ENCODE measurements at places on chromosomes 7 and 10. TPM values are rescaled to one million over a fixed set of nuclear protein-coding genes. Genes with fewer than 3 reads are reported as not detected.
A peak's percentile ranks its signal among the peaks of the same experiment; 100 is the strongest.

LBX1 gene
- not detected for total RNA-seq

CUZD1 gene
- 0.30 TPM for total RNA-seq

MMD2 gene
- total RNA-seq: not detected

CCL24 gene
- total RNA-seq: not detected

FAM25A gene
- not detected for total RNA-seq

TAS2R3 gene
- total RNA-seq: 1.6 TPM

SEMA3E gene
- 1.6 TPM for total RNA-seq

ACSM6 gene
- total RNA-seq: not detected

FKBP6 gene
- total RNA-seq: not detected

- no peaks in the 10 kb centered on the region for H3K4me1 ChIP-seq
- H3K4me3 ChIP-seq: no peak overlapping the region
- no peak overlapping the region for H3K27ac ChIP-seq
- no peaks in the 10 kb centered on the region for H3K27me3 ChIP-seq
- H3K36me3 ChIP-seq: no peaks in the 10 kb centered on the region
- DNase-seq: no peak
Observed at GRCh38 chr7:115128154-115128553, 206.3 kb downstream of the MDFIC start.

DNA sequence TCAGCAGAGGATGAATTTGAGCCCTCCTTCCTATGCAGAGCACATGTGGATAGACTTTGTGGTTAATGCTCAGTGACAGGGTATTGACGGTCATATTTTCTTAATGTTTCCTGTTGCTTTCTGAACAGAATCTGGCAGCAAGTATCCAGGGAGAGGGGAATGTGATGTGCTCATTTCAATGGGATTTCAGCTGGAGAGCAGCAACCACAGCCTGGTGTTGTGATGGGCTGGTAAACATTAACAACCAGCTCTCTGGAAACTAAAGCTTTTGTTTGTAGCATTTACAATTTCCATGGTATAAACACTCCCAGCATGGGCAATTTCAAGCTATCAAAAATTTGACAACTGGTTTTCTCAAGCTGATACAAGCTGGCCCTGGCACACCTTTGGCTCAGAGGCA, 215.9 kb downstream of the SH2D4B start:
- DNase-seq: no peak
- H3K27me3 ChIP-seq: no peaks in the 10 kb centered on the region
- H3K36me3 ChIP-seq: no peaks in the 10 kb centered on the region
- no peaks in the 10 kb centered on the region for H3K4me1 ChIP-seq
- H3K4me3 ChIP-seq: no peak overlapping the region
- no peak overlapping the region for H3K27ac ChIP-seq

DNA sequence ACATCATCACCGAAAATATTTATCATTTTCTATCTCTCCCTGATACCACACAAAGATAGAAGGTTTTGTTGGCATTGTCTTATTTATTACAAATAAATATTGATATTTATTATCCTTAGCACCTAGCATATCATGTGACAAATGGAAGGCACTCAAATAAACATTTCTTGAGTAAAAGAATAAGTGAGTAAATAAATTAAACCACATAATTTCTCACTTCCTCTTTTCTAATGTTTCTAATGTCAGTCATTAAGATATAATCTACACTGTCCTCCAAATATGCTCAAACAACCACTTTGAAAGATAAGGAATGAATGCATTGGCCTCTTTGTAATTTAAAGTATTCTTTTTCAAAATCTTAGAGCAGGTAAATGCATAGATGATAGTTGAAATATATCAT, 1027.8 kb upstream of the LRRTM3 start:
- H3K36me3 ChIP-seq: no peaks in the 10 kb centered on the region
- peaks cover 13% of the 10 kb centered on the region for H3K27me3 ChIP-seq
- no peaks in the 10 kb centered on the region for H3K4me1 ChIP-seq
- H3K4me3 ChIP-seq: no peak overlapping the region
- no peak for DNase-seq

DNA sequence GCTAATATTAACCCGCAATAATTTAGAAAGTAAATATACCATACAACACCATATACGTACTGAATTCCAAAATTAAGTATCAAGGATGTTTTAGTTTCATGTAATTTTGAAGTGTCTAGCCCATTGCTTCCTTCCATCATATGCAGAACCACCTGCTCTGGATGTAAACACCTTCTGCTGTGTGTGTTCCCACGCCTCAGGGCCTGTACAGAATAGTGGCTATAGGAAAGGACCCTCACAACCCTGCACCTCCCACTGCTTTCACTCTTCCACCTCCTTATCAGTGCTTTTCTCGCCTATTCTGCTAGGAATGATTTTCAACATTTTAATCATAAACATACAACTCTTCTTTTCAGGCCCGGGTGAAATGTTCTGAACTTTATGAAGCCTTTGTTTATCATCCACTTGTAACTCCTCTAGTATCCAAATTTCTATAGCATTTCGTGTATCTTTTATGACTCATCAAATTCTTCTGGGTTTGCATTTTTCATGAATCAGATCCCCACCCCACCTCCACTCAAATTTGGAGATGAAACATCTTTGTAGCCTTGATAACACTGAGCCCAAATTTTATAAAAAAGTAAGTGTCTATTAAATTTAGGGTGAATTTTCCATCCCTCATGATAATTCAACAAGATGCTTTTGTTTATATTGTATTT, 1106.8 kb upstream of the C7orf33 start:
- no peaks in the 10 kb centered on the region for H3K36me3 ChIP-seq
- no peaks in the 10 kb centered on the region for H3K27me3 ChIP-seq
- no peak overlapping the region for H3K4me3 ChIP-seq
- DNase-seq: no peak

GRCh38 chr7:106466867-106467266, 182.1 kb upstream of the NAMPT start:
- DNase-seq: no peak
- H3K4me3 ChIP-seq: no peak overlapping the region
- peaks cover 7% of the 10 kb centered on the region for H3K27me3 ChIP-seq
- peaks cover 4% of the 10 kb centered on the region for H3K36me3 ChIP-seq

DNA sequence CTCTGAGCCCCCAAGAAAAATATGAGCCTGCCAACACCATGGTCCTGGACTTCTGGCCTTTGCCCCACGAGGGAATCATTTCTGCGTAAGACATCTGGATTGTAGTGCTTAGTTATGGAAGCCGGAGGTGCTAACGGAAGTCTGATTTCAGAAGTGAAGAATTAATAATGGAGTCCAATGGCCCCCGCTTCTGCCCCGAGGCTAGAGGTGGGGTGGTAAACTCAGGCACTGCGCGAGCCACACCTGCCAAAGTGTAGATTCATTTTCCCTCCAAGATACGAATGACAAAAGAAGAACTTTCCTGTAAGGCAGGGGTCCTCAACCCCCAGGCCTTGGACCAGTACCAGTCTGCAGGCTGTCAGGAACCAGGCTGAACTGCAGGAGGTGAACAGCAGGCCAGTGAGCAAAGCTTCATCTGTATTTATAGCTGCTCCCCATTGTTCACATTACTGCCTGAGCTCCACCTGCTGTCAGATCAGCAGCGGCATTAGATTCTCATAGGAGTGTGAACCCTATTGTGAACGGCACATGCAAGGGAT, 22.3 kb downstream of the CNPY1 start:
- no peaks in the 10 kb centered on the region for H3K4me1 ChIP-seq
- no peak overlapping the region for H3K27ac ChIP-seq
- peak; percentile 65 for DNase-seq
- no peaks in the 10 kb centered on the region for H3K36me3 ChIP-seq
- peaks cover 29% of the 10 kb centered on the region for H3K27me3 ChIP-seq

- H3K27me3 ChIP-seq: no peaks in the 10 kb centered on the region
- H3K4me1 ChIP-seq: peaks cover 73% of the 10 kb centered on the region
- H3K4me3 ChIP-seq: peak overlapping the region; percentile 44
- H3K36me3 ChIP-seq: peaks cover 3% of the 10 kb centered on the region
- no peak for DNase-seq
Observed at GRCh38 chr7:40827222-40828085, 692.6 kb downstream of the SUGCT start.

DNA sequence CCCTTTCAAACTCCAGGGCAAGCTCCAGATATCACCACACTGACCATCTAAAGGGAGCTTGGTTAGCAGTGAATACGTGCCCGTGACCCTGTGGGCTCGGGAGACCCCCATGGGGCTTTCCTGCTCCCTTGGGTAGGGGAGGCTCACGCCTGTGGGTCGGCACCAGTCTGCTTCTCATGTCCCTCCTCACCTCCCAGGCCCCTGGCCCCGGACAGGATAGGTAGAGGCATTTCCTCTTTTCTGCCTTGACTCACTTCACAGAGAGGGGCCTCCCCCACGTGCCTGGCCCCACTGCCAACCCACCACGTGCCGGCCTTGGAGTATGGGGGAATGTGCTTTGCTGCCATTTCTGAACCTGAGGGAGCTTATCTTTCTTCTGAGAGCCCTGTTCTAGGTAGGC, 131.3 kb upstream of the FAM20C start:
- no peak overlapping the region for H3K4me3 ChIP-seq
- no peaks in the 10 kb centered on the region for H3K36me3 ChIP-seq
- peaks cover 4% of the 10 kb centered on the region for H3K27me3 ChIP-seq
- no peak overlapping the region for H3K27ac ChIP-seq

GRCh38 chr10:69639291-69640195, 9.5 kb downstream of the FAM241B start:
- no peak for DNase-seq
- H3K27me3 ChIP-seq: peaks cover 3% of the 10 kb centered on the region
- H3K27ac ChIP-seq: peak overlapping the region; percentile 79

DNA sequence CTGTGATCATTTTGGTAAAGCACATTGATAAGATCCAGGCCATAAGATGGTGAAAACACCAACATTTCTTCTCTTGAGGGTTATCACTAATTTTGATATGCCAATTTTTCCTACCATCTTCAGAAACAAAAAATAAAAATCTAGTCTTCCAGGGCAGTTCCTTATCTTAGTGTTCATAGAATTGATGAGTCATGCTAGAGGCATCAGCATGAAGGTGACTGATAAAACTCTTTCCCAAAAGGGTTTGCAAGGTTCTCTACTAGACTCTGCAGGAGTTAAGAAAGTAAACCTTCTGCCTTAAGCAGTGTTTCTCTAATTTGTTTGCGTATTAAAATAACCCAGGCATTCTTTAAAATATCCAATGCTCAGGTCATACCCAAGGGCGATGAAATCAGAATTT, 483.1 kb upstream of the CNTNAP2 start:
- DNase-seq: no peak
- H3K27ac ChIP-seq: no peak overlapping the region
- H3K27me3 ChIP-seq: no peaks in the 10 kb centered on the region
- H3K4me3 ChIP-seq: no peak overlapping the region

DNA sequence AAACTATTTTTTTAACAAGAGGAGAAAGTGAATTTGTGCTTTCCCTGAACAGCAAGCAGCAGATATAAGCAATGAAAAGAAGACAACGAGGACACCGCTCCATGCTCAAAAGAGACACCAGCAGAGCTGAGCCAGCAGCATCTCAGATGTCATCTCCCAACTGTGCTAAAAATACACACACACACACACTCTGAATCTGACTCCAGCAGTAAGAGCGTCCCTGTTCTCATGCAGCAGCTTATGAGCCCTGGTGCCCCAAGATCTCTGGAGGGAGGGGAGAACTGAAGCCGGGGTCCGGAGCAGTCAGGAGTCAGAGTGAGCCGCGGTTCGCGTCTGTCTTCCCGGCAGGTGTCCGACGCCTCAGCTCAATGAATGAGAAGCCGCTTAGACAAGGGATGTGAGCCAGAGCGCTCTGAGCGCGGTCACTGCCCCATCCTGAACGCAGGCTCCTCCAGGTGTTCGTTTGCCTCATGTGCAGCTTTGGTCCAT, 49.2 kb downstream of the SVIL start:
- DNase-seq: peak; percentile 67
- no peak overlapping the region for H3K4me3 ChIP-seq
- H3K4me1 ChIP-seq: peaks cover 71% of the 10 kb centered on the region

- H3K27me3 ChIP-seq: peaks cover 29% of the 10 kb centered on the region
- DNase-seq: no peak
- no peak overlapping the region for H3K27ac ChIP-seq
- H3K4me1 ChIP-seq: peaks cover 34% of the 10 kb centered on the region
- H3K36me3 ChIP-seq: no peaks in the 10 kb centered on the region
Observed at GRCh38 chr10:132497861-132498561, 39.6 kb upstream of the INPP5A start.

- no peaks in the 10 kb centered on the region for H3K36me3 ChIP-seq
- DNase-seq: no peak
- H3K27ac ChIP-seq: no peak overlapping the region
- no peaks in the 10 kb centered on the region for H3K4me1 ChIP-seq
- no peak overlapping the region for H3K4me3 ChIP-seq
- H3K27me3 ChIP-seq: no peaks in the 10 kb centered on the region
Observed at GRCh38 chr10:7622969-7623368, 43.8 kb downstream of the ITIH5 start.

- no peaks in the 10 kb centered on the region for H3K36me3 ChIP-seq
- DNase-seq: no peak
- H3K4me1 ChIP-seq: peaks cover 49% of the 10 kb centered on the region
- peak overlapping the region; percentile 48 for H3K4me3 ChIP-seq
Observed at GRCh38 chr7:5489991-5490536, 66.4 kb upstream of the TNRC18 start.

- H3K4me3 ChIP-seq: no peak overlapping the region
- peaks cover 15% of the 10 kb centered on the region for H3K4me1 ChIP-seq
- no peak for DNase-seq
Observed at GRCh38 chr10:110973400-110973799, 54.0 kb downstream of the SHOC2 start.

DNA sequence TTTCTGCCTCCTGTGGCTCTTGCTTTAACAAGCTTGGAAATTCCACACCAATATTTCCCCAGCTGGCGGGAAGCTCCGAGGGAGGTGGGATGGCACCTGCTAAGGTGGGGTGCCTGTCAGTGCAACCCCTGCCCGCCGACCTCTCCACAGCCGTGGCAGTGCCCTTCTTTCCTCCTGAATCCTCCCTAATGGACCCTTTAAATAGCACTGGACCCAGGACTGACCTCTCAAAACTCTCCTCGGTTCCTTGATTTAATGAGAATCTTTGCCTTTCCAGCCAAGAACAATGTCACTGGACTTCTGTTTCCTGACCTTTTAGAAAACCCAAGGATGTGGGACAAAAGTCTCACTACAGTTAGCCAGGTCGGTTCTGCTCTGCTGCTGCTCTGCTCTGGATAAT, 63.2 kb upstream of the EXOC6 start:
- H3K36me3 ChIP-seq: no peaks in the 10 kb centered on the region
- no peak overlapping the region for H3K27ac ChIP-seq
- no peaks in the 10 kb centered on the region for H3K4me1 ChIP-seq
- H3K4me3 ChIP-seq: no peak overlapping the region

- no peaks in the 10 kb centered on the region for H3K27me3 ChIP-seq
- no peaks in the 10 kb centered on the region for H3K36me3 ChIP-seq
- no peak overlapping the region for H3K27ac ChIP-seq
- H3K4me1 ChIP-seq: no peaks in the 10 kb centered on the region
- DNase-seq: no peak
- H3K4me3 ChIP-seq: no peak overlapping the region
Observed at GRCh38 chr10:105026566-105026965, 385.5 kb downstream of the SORCS3 start.

- no peaks in the 10 kb centered on the region for H3K36me3 ChIP-seq
- no peaks in the 10 kb centered on the region for H3K4me1 ChIP-seq
- no peak overlapping the region for H3K4me3 ChIP-seq
- peaks cover 3% of the 10 kb centered on the region for H3K27me3 ChIP-seq
- DNase-seq: no peak
Observed at GRCh38 chr10:18879284-18879683, 169.3 kb upstream of the MALRD1 start.

- no peak for DNase-seq
- H3K36me3 ChIP-seq: peaks cover 1% of the 10 kb centered on the region
- peaks cover 8% of the 10 kb centered on the region for H3K27me3 ChIP-seq
- no peak overlapping the region for H3K4me3 ChIP-seq
- H3K4me1 ChIP-seq: peaks cover 64% of the 10 kb centered on the region
Observed at GRCh38 chr10:93751832-93752231, 5.9 kb upstream of the LGI1 start.
